ENCODE measurements at places on chromosomes 2 and 18.
A peak's percentile ranks its signal among the peaks of the same experiment; 100 is the strongest.

- no peak for DNase-seq
Observed at GRCh38 chr2:239467956-239468490, 67.2 kb upstream of the HDAC4 start.

DNA sequence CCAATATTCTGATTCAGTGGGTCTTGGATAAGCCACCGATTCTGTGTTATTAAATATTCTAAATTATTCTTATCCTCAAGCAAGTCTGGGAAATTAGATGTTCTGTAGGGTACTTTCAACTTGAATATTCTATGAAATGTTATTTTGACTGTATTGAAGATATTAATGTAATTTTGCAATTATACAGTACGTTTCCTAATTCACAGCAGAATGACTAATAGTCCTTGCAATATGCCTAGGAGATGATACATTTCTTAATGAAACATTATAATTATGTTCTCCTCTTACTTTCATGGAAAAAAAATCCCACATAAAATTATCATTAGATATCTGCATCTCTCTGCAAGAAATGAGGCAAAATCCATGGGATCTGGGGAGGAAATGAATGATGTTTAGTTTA lies 46.2 kb upstream of the PLA2R1 start:
- DNase-seq: no peak

DNA sequence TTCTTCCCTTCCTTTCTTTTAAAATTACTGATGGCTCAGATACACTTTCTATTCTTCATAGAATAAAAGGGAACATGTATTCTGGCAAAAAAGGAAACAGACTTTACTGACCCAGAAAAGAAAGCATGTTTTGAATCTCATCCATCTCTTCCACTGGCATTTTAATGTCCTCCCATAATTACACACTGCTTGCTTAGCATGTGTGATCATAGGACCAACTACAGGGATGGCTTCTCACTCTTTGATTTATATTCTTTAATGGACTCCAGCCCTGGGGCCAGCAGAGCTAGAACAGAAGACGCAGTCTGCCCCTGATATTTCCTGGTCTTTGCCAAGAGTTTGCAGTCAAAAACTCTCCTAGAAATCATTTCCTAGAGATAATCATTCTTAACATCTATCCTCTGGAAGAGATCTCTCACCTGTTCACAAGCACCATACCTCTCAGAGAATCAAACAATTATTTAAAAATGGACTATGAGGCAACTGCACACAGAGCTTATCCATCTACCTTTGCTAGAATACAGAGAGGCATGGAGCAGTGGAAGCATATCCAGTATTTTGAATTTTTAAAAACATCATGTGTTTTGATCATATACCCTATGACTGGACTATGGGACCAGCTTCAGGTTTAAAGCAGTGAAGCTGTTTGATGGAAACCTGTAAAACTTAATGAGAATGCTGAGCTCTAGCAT lies 429.1 kb downstream of the NRXN1 start:
- no peak for DNase-seq

- peak; percentile 39 for DNase-seq
Observed at GRCh38 chr2:43221124-43221762, 5.2 kb downstream of the ZFP36L2 start.

GRCh38 chr2:30191819-30192271 lies 39.5 kb upstream of the LBH start:
- no peak for DNase-seq

DNA sequence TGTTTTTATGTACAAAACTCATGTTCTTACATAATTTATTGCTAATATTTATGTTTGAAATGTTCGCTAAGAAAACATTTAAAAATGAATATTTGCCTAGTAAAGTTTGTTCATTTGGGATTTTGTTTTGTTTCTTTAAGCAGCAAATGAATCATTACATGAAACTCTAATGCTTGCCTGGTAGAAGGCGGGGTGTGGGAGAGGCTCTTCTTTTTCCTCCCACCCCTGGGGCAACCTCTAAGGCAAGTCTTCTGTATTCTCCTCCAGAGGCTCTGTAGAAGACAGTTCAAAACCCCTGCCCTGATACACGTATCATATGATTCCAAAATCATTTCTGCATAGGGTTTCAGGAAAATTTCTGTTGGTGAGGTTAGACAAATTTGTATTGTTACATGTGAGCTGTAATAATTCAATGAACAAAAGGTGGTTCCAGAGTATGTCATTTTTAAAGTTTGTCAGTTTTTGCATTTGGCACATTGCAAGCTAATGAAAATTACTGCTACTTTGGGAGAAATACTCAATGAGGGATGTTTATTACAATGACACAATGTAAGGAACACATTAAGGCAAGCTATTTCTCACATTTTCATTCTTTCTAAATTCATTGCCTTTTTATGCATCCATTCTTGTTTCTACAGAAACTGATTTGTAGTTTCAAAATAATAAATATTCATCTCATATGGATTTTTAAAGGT lies 302.3 kb upstream of the UBE2E3 start:
- no peak for DNase-seq

GRCh38 chr18:28164771-28165483 lies 12.0 kb downstream of the CDH2 start:
- DNase-seq: no peak

DNA sequence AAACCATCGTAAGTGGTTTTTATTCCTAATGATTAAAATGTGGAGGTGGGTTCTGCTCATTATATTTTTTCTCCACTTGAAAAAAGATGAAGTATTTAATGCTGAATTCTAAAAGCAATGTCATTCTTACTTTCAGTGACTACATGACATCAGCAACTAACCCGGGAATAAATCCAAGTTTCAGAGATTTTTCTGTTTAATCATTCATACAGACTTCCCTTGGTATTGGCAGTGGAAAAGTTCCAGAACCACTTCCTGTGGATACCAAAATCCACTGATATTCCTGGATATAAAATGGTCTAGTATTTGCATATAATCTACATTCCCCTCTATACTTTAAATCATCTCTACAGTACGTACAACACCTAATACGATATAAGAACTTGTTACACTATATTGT lies 128.6 kb downstream of the ZNF532 start:
- DNase-seq: no peak

- peak; percentile 27 for DNase-seq
Observed at GRCh38 chr2:170813611-170814532, 2.8 kb upstream of the GAD1 start.

GRCh38 chr2:223877721-223878410 lies 40.5 kb upstream of the AP1S3 start:
- no peak for DNase-seq
